Right forelimb (tissue), 1 donor: ENCODE measurements at places on chromosomes 12 and 14.

DNA sequence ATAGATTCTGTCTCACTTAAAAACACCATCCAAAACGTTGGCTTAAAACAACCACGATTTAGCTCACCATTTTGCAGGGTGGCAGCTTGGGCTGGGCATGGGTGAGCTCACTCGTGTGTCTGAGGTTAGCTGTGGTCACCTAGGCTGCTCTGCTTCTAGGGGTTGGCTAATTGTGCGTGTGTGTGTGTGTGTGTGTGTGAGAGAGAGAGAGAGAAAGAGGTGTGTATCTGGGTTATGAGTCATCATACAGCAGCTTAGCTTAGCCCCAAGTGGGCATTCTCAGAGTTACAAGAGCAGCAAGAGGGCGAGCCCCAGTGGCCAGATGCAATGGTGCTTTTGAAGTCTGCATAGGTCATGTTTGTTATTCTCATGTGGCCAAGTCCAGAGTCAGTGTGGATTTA is 6.0 kb downstream of the FBXW8 start:
- no peak for DNase-seq

- no peak for DNase-seq
Observed at GRCh38 chr12:41103614-41104013, 84.5 kb upstream of the PDZRN4 start.

DNA sequence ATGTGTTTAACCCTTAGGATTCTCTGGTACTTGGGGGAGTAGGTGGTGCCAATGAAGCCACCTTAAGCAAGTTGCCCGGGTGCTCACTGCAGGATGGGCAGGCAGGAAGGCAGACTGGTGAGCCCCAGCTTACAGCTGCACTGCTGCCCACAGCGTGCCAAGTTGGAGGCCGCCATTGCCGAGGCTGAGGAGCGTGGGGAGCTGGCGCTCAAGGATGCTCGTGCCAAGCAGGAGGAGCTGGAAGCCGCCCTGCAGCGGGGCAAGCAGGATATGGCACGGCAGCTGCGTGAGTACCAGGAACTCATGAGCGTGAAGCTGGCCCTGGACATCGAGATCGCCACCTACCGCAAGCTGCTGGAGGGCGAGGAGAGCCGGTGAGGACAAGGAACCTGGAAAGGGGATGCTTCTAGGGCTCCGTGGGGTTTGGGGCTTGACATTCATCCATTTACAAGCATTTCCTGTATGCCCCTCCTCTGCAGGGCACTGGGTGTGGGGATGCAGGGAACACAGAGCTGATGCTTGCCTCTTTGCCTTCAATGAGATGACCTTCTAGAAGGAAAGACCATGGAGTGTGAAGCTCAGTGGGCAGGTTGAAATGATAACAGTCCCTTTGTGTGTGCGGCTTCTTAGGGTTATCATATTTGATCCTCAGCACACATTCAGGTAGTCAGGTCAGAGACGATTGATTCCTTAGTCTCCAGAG is 12.4 kb downstream of the KRT7 start:
- DNase-seq: no peak

- no peak for DNase-seq
Observed at GRCh38 chr12:71270057-71270456, 112.3 kb upstream of the TSPAN8 start.

GRCh38 chr14:55448141-55448614 is 7.8 kb upstream of the TBPL2 start:
- no peak for DNase-seq

GRCh38 chr14:91814317-91814716 is 53.0 kb downstream of the TC2N start:
- DNase-seq: no peak

DNA sequence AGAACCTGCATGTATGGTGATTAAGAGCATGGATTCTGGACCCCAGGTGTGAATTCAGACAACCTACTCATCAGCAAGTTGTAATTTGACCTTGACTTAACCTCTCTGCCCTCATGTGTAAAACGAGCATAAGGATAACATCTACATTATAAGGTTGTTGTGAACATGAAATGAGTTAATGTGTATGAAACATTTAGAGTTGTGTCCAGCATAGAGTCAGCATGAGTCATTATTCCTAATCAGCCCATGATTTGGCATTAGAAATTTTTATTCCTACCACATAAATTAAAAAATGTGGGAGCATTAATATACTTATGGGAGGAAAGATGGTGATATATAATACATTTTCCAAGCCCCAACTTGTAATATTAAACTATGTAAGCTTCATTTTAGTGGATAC is 95.9 kb upstream of the DDHD1 start:
- no peak for DNase-seq

GRCh38 chr12:57072661-57073060 is 5.9 kb downstream of the NEMP1 start:
- DNase-seq: no peak

GRCh38 chr14:50750323-50750722 is 80.6 kb downstream of the NIN start:
- DNase-seq: no peak

DNA sequence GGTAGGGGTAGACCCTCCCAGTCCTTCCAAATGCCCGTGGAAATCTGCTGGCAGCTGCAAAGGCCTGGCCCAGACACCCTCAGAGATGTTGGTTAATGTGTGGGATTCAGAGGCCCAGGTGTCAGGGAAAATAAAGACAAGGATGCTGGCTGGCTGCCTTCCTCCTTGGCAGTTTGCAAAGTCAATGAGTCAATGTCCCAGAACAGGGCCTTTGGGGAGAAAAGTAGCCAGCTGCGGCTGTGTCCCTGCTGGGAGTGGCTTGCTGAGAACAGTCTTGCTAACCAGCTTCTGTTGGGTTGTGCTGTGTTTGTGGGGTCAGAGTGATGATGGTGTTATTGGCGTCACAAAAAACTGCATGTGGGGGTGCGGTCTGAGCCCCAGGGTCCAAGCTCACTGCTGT is 29.2 kb downstream of the GLRX5 start:
- DNase-seq: no peak

GRCh38 chr14:65373016-65373670 is 39.4 kb upstream of the FUT8 start:
- DNase-seq: no peak

DNA sequence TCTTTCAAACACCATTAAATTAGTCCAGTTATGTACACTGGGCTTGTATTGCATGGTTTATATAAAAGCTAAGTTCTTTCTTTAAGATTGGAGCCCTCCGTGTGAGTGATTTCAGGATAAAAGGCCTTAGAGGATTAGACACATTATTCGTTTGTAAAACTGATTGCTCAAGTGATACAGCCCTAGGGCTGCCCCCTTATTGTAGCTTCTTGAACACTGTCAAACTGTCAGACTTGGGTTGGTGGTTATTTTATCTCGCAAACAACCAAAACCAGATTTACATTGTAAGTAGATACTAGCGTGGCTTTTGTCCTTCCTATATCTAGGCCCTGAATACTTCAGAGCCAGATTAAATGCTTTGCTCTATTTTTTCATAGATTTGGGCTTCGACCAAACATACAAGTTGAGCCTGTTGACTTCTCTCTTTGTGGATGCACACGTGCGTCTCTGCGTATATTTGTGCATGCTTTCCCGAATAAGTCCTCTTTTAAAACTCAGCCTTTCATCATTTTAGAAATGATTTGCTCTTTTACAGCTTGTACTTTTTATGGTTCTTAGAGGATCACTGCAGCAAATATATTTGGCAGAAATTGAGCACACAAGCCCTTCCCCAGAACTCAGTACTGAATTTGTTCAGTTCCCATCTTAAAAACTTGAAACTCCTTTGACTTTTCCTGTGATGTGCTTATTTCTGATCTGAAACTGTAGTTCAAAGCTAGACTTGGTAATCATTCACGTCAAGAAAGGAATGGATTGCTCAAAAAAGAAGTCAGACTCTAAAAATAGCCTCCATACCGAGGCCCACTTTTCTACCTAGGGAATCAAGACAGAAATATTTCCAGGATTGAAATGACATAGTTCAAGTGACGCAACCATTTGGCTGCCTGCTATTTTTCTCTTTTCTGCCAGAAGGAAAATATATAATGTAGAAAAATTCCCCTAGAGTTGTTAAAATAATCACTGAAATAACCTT is 129.5 kb downstream of the ETV6 start:
- DNase-seq: no peak
